MG63 (cell line): ENCODE measurements at places on chromosomes 6 and 20. TPM values are rescaled to one million over a fixed set of nuclear protein-coding genes. Genes with fewer than 3 reads are reported as not detected.

Gene ASIP
- not detected in 2 replicates for total RNA-seq

Gene MRPL14
- 362 and 399 TPM in 2 replicates for total RNA-seq

- no peak for DNase-seq
Observed at GRCh38 chr20:45946149-45946970, 11.9 kb downstream of the PCIF1 start.

DNA sequence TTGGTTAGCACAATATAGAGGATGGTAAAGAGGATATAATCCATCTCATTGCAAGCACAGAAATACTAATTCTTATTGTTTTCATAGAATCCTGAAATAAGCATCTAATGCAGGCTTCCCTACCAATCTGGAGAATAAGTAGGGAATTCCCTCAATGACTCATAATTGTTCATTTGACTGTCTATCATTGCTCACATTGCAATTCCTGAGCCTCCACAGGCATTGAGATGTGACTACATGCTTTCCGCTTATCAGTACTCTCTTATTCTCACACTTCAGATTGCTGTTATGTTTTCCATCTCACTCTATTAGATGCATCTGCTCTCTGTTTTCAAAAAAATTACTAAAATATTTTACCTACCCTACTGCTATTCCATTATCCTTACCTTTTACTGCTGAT, 216.2 kb upstream of the PRSS16 start:
- no peak for DNase-seq

- DNase-seq, result no peak
Observed at GRCh38 chr20:11338496-11339306, 579.0 kb upstream of the BTBD3 start.

GRCh38 chr6:37222125-37222967, 35.2 kb upstream of the TBC1D22B start:
- peak; percentile 75 for DNase-seq

DNA sequence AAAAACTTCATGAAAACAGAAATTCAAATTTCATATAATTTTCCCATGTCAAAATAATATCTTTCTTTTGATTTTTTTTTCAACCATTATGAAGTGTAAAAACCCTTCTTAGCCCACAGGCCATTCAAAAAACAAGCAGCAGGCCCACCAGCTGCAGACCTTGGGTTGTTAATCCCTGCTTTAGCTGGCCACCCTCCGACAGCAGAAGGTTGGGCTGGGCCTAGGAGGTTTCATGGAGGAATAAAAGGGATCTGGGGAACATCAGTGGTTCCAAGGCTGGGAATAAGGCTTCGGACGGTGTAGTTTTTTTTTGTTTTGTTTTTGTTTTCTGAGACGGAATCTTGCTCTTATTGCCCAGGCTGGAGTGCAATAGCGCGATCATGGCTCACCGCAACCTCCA, 3.6 kb upstream of the HSP90AB1 start:
- DNase-seq, result no peak

Gene LAMP5
- total RNA-seq, result 3.3 and 3.4 TPM in 2 replicates

GRCh38 chr6:159257846-159258245, 88.6 kb downstream of the FNDC1 start:
- DNase-seq, result peak; percentile 15

Gene ZNF311
- 1.4 TPM in 2 replicates for total RNA-seq

GRCh38 chr6:143087856-143088255, 27.2 kb downstream of the AIG1 start:
- no peak for DNase-seq

- no peak for DNase-seq
Observed at GRCh38 chr20:19074828-19075516, 137.5 kb upstream of the SLC24A3 start.

DNA sequence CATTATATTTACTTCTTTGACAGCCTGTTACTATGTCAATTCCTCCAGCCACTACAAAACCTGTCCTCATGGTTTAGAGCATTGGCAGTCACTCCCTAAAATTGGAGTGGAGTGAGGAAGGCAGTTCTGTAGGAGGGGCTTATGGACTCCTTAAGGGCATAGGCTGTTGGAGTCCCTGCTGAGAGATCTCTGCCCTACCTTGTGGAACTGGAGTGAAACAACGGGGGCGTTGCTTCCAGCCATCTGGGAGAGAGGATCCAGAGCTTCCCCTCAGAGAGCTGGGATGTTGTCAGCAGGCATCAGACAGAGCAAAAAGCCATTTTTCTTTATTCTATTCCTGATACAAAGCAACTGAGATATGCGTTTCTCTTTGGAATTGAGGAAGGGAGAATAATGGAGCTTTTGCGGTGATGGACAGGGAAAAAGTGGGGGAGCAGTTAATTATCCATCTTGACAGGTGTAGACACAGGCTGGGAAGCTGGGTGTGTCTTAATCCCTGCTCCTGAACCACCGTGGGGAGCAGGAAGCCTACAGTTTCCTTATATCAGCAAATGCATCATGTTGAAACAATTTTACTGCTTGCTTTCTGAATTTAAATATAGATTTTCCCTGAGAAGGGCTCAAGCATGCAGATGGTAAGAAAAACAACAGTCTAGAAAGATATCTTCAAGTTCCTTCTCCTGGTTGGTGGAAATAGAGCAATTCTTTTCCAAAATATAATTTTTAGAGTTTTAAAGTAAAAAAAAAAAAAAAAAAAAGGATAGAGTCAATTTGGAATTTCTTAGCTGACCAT, 402.5 kb downstream of the PLCB1 start:
- no peak for DNase-seq

DNA sequence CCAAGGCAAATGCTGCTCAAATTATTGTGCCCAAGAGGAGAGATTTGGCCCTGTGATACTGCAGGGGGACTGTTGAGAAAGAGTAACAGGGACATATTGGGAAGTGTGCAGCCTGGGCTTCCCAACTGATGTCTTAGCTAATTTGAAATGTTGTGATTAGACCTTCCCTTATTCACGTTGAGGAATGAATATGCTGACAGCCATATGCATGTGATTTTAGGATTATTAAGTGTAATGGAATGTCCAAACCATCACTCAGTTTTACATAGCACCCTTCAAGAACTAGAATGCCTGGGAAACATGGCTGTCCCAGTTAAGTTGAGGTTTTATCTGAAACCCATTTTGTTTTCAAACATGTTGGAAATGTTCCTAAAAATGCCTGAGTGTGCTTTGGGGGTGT, 81.4 kb downstream of the CARMIL1 start:
- no peak for DNase-seq

Gene HDGFL1
- not detected in 2 replicates for total RNA-seq

Gene TGM2
- total RNA-seq, result 82.5 and 111 TPM in 2 replicates

Gene FRS3
- total RNA-seq, result 0.49 TPM in 1 of 2 replicates, not detected in the other

GRCh38 chr6:4611429-4612129, 164.6 kb upstream of the CDYL start:
- no peak for DNase-seq

DNA sequence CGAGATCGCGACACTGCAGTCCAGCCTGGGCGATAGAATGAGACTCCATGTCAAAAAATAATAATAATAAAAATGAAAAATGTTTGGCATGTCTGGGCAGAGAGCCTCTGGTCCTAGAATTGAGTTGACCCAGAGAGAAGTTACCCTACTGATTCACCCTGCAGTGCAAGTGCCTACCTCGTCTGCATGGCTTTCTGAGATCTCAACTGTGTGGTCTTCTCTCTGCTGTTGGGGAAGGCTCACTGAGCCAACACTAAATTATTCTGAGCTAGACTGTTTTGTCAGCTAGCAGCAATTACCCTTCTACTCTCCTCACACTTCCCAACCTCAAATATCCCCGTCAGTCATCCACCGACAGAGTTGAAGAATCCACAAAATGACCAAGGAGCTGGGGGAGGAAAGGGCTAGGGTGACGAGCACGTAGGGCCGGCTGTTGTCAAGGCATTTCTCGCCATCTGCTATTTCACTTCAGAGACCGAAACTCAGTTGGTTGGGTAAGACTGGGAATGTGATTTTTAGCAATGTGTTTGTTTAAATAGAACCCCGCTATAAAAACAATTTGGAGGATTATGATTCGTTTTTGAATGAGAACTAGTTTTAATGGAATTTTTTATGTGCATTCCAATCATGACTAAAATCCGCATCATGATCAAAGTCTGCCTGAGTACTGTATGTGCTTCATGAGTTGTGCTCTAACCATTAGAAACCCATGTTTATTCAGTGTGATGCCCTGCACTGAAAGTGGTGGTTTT, 9.4 kb downstream of the MAS1 start:
- peak; percentile 72 for DNase-seq

Gene COL11A2
- 0.99 and 2.6 TPM in 2 replicates for total RNA-seq

DNA sequence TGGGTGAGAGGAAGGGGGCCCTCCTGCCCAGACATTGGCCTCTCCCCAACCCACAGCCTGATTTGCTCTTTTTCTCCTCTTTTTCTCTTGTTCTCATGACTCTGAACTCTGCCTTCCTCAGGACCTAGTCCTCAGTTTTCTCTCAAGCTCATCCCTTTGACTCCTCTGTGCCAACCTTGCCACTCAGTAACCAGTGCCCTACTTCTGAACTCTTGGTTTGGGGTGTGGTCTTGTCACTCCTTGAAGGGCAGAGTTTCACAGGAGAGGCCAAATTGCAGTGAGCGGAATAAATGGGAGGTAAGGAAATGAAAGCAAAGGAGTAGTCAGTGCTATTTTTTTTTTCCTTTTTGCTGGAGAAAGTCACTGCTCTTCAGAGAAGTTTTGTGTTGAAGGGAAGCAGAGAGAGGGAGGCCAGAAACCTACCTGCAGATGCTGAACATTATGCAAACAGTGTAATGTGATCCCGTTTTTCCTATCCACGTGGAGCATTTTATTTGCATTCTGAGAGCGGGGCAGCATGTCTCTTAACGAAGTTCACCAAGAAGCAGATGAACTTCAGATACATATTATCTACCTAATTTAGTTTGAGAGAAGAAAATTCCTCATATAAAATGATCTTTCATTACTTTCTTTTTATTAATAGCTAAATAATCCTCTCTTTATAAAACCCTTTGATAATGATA, 26.9 kb downstream of the CFAP61 start:
- no peak for DNase-seq

DNA sequence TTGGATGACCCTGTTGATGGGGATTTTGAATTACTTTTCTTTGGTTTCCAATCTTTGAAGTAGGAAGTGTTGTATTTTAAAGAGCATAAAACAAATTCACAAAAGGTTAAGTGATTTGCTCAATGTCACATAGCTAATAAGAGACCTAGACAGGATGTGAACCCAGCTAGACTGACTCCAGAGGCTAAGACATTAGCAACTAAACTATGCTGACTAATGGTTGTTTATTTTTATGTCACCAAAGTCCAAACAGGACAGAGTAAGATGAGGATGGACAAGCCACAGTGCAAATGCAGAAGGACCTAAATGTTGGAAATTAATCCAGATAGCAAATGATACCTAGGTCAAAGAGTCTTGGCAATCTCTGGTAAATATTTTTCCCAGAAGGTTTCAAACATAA, 38.0 kb downstream of the OGFRL1 start:
- DNase-seq, result no peak

DNA sequence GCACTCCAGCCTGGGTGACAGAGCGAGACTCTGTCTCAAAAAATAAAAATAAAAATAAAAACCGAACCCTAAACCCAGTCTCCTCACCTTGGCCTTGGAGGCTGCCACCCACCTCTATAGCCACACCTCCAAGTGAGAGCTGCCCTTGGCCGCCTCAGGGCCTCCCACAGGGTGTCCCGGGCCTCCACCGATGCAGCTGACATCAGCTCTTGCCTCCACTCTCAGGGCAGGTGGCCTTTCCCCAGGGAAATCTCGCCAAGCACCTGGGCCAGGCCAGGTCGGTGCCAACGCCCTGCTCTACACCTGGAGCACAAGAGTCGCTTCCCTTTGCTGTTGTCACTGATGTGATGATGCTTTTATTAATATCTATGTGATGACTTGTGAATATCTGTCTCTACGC, 8.9 kb upstream of the MYL9 start:
- DNase-seq, result no peak

DNA sequence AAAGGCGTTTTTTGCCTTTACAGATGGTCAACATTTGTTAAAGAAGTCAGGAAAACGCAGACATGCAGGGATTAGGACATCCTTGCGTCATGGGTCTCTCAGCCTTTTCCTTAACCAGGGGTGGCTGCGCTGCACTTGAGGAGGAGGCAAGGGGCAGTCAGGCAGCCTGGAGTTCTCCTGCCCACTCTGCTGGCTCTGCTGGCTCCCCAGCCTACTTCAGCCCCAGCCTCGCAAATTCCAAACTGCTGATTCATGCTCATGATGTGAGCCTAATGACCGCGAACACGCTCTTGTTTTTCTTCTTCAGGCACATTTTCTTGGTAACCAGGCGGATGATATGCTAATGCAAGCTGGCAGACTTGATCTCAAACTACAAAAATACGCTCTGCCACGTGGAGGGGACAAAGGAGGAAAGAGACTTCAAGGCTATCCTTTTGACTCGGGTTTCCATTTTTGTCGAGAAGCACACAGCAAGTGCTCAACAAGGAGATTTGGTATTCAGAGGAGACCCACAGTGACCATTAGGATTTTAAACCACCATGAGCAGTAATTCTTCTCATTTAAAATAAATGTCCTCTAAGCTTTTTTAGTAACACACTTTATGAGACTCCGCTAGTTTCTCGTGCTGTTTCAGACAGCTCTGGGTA, 290.3 kb upstream of the STXBP5 start:
- DNase-seq, result peak; percentile 95

Gene RAD21L1
- 0.10 and 2.4 TPM in 2 replicates for total RNA-seq

Gene CALHM6
- 0.16 and 1.7 TPM in 2 replicates for total RNA-seq

Gene TDRD6
- total RNA-seq, result not detected in 2 replicates

Gene ANGPT4
- total RNA-seq, result not detected in 2 replicates

- DNase-seq, result peak; percentile 75
Observed at GRCh38 chr20:2206957-2207769, 88.6 kb upstream of the TGM3 start.

- DNase-seq, result no peak
Observed at GRCh38 chr6:47832386-47833100, 50.7 kb downstream of the OPN5 start.

GRCh38 chr6:156280065-156280464, 497.1 kb upstream of the ARID1B start:
- DNase-seq, result no peak

GRCh38 chr6:111676383-111676782, 70.7 kb upstream of the TRAF3IP2 start:
- DNase-seq, result no peak

DNA sequence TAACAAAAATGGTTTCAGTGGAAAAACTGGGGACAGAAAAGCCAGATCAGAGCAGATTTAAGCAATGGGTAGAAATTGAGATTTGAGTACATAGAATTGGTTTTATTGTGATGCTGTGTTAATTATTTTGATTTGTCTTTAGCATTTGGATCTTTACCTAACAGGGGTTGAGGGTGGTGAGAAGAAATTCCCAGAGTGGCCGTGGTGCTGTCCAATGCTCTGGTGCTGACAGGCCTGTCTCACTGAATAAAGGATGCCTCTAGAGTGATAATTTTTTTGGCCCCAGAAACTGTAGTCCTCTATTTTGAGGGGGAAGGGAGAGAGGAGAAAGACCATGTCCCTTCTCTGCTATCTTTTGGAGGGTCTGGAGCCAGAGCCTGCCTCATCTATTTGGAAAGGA, 79.1 kb downstream of the LYRM2 start:
- no peak for DNase-seq

DNA sequence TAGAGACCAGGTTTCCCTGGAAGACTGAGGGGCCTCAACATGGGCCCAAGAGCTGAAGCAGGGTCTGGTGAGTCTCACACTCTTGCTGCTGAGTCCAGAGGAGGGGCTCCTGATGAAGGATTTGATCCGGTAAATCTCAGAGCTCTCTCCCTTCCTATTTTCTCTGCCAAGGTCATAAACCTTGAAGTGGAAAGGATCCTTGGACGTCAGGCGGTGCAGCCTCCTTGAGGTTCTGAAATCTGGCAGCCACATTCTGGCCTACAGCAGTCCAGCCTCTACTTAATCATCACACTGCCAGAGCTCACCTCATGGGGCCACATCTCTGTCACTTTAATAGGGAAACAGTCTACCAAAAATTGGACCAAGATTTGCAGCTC, 24.0 kb downstream of the ACSS1 start:
- DNase-seq, result no peak
